Uterine smooth muscle cell (primary cell): ENCODE measurements at places on chromosomes 4 and X. TPM values are rescaled to one million over a fixed set of nuclear protein-coding genes. Genes with fewer than 3 reads are reported as not detected.

The EPHA5 gene
- 1.7 and 2.9 TPM in 2 replicates for total RNA-seq

The CT47B1 gene
- total RNA-seq: not detected in 2 replicates

The ASB12 gene
- not detected in 2 replicates for total RNA-seq

The SMR3B gene
- not detected in 2 replicates for total RNA-seq
